ENCODE measurements at places on chromosomes 1 and 21.

- DNase-seq, result no peak
Measured at GRCh38 chr1:30834253-30834652, 74.3 kb downstream of the SDC3 start.

- no peak for DNase-seq
Measured at GRCh38 chr1:45570631-45571030, 13.2 kb upstream of the NASP start.

DNA sequence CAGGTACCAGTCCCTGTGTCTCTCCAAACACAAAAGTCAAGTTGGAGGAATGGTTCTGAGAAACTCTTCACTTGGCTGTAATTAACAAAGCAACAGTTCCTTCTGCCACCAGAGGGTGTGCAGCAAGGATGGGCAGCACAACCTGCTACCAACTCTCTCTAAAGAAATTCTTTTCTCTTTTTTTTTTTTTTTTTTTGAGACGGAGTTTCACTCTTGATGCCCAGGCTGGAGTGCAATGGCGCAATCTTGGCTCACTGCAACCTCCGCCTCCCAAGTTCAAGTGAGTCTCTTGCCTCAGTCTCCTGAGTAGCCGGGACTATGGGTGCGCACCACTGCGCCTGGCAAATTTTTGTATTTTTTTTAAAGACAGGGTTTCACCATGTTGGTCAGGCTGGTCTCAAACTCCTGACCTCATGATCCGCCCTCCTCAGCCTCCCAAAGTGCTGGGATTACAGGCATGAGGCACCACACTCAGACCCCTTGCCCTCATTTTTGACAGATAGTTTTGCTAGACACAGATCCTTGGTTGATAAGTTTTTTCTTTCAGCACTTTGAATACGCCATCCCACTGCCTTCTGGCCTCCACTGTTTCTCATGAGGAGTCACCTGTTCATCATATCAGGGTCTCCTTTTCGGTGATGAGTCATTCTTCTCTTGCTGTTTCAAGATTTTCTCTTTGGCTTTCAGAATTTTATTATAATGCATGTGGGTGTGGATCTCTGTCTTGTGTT is 12.1 kb upstream of the DEGS1 start:
- no peak for DNase-seq

DNA sequence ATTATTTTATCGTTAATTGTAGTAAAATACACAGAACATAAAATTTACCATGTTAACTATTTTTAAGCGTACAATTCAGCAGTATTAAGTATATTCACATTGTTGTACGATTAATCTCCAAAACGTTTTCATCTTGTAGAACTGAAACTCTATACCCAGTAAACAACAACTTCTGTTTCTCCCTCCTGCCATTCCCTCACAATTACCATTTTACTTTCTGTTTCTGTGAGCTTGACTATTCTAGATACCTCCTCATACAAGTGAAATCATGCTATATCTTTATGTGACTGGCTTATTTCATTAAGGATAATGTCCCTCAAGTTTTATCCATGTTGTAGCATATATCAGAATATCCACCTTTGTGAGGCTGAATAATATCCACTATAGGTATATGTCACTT is 156.8 kb downstream of the ST6GALNAC3 start:
- no peak for DNase-seq

GRCh38 chr1:203828002-203828401 is 32.6 kb downstream of the ZBED6 start:
- no peak for DNase-seq

- no peak for DNase-seq
Measured at GRCh38 chr1:70779571-70779970, 268.0 kb downstream of the PTGER3 start.

DNA sequence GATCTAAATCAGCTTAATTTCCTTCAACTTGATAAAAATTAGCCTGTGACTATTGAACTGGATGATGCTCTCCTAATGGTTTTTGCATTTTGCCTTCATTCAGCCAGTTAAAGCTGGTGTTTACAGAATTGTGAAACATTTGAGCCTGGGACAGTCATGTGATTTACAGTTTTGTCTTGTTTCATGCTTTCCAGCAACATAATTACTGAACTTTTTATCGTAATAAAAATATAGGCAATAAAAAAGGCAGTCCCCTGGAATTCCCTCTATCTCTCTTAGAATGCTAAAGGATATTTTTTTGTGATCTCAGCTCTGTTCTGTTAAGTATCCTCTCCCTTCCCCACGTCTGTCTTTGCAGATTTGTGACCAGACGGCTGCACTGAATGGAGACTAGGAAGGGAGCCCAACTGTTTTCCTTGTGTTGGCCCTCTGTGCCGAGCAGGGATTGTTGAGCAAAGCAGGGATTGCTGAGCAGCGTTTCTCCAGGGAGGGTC is 70.3 kb upstream of the RGL1 start:
- DNase-seq, result no peak

All from activated CD8-positive, alpha-beta memory T cell treated with anti-CD3 and anti-CD28 coated beads for 1 hour (primary cell).